ENCODE measurements at places on chromosomes 11 and 22.

DNA sequence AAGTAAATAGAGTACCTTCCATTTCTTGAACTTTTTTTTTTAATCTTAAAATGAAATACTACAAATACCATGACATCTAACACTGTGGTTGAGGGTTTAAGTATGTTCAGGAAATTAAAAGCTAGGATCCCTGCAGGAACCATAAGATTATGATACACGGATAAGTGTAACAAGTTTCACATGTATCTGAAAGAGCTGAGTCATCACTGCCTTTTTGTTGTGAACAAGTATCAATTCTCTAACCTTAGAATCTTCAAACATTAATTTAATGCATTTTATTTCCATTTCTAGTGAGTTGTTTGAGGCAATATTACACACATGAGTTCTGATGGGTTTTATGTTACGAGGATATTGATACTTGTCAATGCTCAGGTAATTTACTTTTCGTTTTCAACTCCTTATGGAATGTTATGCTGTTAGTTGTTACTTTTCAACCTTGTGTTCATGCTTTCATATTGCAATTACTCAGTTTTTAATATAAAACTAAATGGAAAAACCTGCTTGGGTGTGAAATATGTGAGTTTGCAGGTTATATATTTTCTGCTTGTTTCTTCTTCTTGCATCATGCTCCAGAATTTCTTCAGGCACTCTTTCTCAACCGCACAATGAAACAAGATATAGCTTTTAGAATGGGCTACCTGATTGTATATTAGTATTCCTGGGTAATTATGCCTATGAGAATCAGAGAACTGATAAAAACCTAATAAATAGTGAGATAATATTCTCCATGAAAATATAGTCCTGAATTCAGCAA, 361.3 kb upstream of the MTNR1B start:
- no peak for DNase-seq

- DNase-seq: no peak
Observed at GRCh38 chr22:44964722-44965078, 45.1 kb downstream of the PHF21B start.

GRCh38 chr11:65340226-65340625, 6.6 kb downstream of the DPF2 start:
- no peak for DNase-seq

GRCh38 chr11:61782841-61783240, 9.6 kb downstream of the TMEM258 start:
- no peak for DNase-seq

DNA sequence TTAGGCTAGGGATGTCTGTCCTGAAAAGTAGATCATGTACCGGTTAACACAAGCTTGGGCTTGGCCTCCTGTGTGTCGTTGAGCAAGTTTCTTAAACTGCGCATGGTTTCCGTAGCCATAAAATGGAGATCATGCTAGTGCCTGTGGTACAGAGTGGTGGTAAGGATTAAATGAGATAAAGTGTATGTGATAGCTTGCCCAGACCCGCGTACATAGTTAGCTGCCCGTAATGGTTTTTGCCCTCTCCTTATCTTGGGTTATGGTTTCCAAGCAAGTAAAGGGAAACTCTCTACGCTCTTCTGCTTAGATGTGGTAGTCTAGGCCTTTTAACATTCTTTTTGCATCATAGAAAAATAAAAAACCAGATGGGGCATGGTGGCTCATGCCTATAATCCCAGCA, 11.0 kb upstream of the PTPRJ start:
- DNase-seq: no peak

- no peak for DNase-seq
Observed at GRCh38 chr11:113806406-113806805, 26.8 kb downstream of the CLDN25 start.

DNA sequence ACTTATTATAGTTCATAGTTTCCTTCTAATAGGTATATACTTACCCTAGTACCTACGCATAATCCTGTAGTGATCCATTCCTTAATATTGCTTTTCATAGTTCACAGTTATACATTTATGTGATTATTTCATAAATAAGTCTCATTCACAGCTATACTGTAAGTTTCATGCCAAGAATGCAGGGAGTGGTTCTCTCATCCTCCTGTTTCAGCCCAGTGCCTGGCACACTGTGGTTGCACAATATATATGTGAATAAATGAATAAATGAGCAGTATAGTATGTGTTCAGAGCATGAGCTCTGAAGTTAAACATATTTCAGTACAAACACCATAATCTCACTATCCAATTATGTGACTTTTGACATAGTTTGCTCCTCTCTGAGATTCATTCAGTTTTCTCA, 115.8 kb downstream of the MAML2 start:
- no peak for DNase-seq

GRCh38 chr11:102309621-102310541, 7.4 kb upstream of the BIRC3 start:
- no peak for DNase-seq

- DNase-seq: no peak
Observed at GRCh38 chr11:66708094-66708493, 20.9 kb downstream of the SPTBN2 start.

- no peak for DNase-seq
Observed at GRCh38 chr22:28989484-28989883, 72.1 kb downstream of the C22orf31 start.
